ENCODE measurements at places on chromosomes 5 and 9.

DNA sequence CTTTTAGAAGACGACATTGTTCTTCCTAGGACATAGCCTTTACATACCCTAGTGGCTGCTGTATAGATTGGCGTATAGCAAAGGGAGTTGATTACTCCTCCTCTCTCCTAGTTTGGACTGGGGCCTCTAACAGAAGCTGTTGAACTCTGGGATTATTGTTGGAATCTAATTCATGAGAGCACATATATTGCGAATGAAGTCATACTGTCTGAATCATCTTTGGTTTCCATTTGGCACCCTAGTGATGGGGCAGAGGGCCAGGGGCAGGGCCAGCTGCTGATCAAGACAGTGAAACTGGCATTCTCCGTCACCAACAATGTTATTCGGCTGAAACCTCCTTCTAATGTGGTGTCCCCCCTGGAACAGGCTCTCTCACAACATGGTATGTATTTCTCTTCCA lies 40.3 kb downstream of the NUP188 start:
- no peak for DNase-seq

DNA sequence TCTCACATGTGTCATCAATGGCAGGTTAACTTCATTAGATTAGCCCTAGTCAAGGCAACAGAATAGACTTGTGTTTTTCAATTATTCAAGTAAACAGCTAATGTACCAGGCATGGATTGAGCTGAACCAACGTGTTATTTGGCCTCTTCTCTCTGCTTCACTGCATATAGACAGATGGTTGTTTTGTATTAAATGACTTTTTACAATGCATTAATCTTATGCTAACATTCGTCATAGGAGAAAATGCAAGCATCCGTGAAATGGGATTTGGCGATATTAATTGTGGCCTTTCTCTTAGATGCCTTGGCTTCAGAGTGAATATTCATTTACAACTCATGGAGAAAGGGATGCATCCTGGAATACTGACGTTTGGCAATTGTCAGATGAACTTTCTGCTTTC lies 208.0 kb downstream of the KCTD16 start:
- DNase-seq, result peak; percentile 7

DNA sequence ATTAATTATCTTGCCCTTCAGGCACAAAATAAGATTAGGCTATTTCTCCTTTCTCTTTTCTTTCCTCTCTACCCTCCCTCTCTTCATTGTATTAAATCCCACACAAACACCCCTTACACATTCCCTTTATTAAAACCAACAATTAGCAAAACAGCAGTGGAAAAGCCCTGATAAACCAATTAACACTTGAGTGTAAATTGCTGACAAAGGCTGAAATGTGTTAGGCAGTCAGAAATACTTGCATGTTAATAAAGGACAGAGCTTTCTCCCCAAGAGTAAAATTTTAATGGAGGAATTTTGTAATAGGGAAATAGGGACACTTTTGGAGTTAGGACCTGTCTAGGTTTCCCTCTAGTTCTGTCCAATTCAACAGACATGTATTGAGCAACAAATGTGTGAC lies 370.9 kb downstream of the MRPS30 start:
- no peak for DNase-seq

DNA sequence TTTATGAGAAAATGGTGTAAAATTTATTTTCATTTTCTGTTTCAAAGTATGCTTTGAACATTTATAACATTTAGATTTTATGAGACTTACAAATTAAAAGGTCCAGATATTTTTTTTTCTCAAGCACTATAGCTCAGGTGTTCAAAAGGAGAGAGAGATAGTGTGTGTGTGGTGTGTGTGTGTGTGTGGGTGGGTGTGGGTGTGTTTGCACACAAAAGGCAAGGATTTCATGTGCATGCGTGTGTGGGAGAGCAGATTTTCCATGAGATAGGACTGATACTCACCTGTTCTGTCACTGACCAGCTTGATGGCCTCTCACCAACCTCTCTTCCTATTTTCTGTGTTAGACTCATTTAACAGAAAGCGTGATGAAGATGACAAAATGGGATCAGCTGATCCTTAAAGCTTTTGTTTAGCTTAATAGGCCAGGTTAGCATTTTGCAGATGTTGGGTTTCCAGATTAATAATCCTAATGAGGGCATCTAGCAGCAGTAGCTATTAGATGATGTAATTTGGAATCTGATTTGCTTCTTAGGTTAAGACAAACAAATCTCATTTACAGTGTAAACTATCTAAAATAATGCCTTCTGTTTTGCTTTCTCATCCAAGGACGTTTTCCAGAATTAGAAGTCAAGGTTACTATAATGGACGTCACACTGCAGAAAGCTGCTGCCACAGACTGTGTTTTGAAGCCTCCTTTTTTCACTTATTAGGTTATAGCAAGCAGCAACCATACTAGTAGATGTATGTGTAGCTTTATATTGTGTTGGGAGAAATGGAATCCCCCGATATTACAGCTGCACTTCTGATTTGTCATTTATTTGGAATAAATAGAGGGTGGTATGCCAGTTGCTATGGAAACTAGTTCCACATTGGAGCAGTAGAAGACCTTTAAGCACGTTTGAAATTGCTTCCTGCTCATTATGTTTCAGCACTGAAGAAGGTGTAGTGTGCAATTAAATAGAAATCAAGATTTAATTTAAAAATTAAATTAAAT lies 355.6 kb downstream of the TAF11L14 start:
- DNase-seq, result peak; percentile 43

All from retina (tissue), 1 donor.